ENCODE measurements at places on chromosomes 3 and 15.

DNA sequence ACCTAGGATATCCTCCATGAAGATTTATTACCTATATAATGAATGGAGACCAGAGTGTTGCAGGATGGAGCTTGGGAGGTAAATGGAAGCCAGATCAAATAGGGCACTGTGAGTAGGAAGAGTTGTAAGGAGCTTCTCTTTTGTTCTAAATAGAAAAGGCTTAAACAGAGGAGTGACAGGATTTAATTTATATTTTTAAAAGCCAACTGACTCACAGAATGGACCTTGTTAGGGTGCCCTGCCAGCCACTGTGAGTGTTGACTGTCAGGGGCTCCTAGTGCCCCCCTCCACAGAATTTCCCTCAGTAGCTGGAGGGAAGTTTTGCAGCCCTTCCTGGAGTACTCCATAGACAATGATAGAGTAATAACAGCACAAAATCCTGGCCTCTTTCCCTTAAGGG lies 547.5 kb downstream of the MCTP2 start:
- no peak for DNase-seq

- no peak for DNase-seq
Observed at GRCh38 chr3:98702166-98702565, 61.0 kb upstream of the ST3GAL6 start.

- DNase-seq, result no peak
Observed at GRCh38 chr3:156488767-156489166, 66.2 kb downstream of the SSR3 start.

GRCh38 chr15:96338766-96339618 lies 8.5 kb downstream of the NR2F2 start:
- DNase-seq, result no peak

DNA sequence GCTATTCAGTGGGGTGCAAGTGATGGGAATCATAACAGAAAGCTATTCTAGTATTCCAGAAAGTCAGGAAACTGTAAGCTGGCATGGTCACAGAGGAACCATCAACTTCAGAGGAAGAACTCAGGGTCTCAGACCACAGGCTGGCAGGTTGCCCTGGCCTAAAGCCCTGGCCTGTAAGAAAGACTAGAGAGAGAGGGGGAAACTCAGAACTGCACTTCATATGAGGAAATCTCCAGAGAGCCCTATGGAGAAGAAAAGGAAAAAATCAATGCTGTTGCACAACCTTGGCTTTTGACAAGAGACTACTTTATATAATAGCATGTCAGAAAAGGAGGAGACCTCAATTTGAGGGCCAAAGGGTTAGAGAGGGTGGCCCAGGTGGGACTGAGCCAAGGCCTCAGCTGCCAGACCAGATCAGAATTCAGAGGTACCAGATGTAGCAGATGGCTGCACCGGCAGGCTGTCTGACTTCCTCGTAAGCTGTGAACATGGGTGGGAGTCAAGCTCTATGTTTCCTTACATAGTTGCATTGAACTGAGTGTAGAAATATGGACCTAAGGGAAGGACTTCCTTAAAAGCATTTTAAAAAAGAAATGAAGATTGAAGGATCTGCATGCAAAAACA lies 333.8 kb downstream of the PDCD6IP start:
- DNase-seq, result no peak

GRCh38 chr15:37037850-37038715 lies 62.3 kb downstream of the MEIS2 start:
- DNase-seq, result no peak

DNA sequence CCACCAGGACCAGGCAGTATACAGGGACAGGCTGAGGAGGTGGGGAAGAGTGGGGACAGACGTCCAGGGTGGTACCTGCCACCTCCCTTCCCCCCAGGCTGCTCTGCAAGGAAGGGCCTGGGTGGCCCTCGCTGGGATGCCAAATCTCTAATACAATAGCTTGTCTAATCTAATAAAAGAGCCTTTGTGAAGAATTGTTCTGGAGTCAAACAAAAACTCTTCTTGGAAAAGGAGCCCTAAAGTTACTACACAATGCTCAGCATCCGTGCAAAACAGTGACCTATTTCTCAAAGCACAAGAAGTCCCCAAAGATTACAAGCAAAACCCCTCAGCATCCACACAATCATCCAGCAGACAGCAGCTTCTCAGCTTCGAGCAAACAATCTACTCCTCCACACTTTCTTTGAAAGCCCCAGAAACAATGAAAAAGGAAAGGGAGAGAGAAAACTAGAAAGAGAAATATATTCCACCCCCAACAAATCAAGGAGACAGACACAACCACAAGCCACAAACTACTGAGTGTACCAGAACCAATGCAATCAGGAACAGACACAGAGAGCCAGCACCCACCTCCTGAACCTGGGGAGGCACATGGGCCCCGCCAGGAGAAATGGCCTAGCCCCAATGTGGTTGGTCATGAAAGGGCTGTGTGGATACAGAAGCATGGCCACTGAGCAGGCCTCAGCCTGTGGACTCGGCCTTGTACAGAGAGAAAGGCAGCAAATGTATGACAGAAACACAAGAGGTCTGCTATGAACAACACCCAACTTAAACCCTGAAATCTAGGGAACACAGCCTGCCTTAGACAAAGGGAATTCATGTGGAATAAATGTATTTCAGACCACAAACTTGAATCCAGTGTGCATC lies 177.1 kb upstream of the CHRNA7 start:
- DNase-seq, result no peak

- DNase-seq, result no peak
Observed at GRCh38 chr15:37252530-37252929, 152.2 kb upstream of the MEIS2 start.
